ENCODE measurements at places on chromosomes 4 and X.

DNA sequence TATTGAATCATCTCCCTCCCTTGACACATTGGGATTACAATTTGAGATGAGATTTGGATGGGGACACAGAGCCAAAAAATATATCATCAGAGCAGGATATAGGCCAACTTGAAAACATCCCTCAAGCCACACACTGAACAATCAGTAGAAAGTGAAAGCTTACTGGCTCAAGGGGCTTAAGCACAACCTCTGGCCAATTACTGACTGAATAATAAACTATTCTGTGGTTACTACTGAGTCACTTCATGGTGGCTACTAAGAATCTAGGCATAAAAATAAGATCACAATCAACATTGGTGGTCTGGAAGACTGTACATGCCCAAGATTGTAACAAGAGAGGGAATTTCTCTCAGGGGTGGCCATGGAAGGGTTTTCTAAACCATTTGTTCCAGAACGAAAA is 27.4 kb upstream of the GPR174 start:
- no peak for DNase-seq

DNA sequence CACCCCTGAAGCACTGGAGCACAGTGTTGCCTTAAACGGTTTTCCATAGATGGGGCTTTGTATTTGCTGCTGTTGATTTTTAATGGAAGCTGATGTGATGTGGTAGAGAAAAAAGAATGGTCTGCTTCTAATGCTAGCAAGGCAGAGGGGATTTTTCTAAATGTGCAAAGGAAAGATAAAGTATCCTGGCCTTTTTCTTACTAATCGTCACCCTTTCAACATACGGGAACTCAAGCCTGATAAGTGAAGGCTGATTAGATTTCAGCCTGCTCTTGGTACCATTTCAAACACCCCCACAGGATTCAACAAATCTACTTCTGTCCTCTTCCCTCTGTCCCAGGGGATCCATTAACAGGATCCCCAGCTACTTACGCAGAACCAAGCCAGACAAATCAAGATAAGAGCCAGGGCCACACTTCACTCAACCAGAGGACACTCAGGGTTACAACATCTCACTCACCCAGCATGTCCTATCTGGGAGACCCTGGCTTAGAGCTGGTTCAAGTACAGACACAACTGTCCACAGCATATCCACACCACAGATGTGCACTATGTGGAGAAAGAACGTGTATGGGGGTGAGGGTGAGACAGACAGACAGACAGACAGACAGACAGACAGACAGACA is 180.0 kb downstream of the SH3KBP1 start:
- no peak for DNase-seq

- no peak for DNase-seq
These were observed 587.2 kb upstream of the KLHL4 start for GRCh38 chrX:86930419-86930818.

- DNase-seq: no peak
These were observed 223.1 kb upstream of the TAPT1 start for GRCh38 chr4:16449406-16449805.

DNA sequence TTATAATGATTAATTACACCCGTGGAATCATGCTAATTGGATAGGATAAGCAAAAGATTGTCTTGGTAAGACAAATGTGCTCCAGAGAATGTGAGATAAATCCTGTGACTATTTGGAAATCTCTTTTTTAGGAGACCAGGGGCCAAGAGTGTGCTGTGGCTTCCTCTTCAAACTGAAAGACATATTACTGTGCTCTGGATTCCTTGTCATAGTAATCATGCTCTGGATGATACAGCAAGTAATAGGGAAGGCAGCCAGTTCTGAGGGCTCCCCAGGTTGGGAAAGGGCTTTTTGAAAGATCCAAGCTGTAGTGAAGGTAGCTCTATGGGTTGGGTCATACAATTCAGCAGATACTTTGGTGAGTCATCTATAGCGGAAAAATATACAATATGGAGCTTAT is 600.5 kb downstream of the PCDH18 start:
- no peak for DNase-seq

DNA sequence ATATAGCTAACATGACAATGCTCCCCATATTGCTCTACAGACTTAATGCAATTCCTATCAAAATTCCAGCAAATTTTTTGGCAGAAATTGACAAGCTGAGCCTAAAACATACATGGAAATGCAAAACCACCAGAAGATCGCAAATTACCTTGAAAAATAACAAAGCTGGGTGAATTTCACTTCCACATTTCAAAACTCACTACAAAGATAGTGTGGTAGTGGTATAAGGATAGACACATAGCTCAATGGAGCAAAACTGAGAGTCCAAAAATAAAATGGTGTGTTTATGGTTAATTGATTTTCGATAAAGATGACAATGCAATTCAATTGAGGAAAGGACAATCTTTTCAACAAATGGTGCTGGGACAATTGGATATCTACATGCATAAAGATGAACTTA is 65.8 kb downstream of the SLC9A7 start:
- no peak for DNase-seq

- no peak for DNase-seq
These were observed 39.2 kb upstream of the C4orf54 start for GRCh38 chr4:99696801-99697200.

DNA sequence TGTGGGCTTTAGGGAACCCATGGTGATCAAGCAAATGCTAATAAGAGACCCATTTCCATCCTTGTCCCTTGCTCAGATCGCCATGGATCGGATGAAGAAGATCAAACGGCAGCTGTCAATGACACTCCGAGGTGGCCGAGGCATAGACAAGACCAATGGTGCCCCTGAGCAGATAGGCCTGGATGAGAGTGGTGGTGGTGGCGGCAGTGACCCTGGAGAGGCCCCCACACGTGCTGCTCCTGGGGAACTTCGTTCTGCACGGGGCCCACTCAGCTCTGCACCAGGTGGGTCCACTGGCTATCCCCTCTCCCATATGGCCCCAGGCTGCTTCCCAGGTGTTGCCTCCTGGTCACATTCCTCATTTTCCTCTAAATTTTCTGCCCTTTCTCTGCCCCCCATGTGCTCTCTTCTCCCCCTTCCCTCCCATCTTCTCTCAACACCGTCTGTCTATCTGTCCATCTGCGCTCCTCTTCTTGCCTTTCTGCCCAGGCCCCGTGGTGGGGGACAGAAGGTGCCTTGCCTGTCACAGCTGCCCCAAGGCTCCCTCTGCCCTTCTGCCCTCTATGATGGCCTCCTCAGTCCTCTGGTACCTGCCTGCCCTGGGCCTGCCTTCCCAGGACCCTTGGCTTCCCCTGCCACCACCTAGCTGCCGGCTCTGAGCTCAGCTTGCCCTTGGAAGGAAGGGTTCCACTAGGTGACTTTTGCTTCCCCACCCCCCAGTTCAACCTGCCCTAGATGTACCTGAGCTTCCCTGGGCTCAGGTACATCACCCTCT is 5.2 kb downstream of the CDK16 start:
- no peak for DNase-seq

DNA sequence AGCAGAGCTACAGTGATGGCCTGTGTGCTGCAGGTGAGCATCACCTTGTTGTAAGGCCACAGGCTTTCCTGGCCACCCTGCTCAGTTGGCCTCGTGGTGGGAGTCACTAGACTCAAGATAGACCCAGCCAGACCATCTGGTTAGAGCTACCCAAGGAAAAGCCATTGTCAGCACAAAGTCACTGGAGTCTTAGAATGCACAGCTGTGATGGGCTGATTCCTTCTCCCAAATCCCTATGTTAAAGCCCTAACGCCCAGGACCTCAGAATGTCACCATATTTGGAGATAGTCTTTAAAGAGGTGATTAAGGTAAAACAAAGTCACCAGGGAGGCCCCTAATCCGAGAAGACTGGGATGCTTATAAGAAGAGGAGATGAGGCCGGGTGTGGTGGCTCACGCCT is 173.4 kb downstream of the DHRSX start:
- no peak for DNase-seq

DNA sequence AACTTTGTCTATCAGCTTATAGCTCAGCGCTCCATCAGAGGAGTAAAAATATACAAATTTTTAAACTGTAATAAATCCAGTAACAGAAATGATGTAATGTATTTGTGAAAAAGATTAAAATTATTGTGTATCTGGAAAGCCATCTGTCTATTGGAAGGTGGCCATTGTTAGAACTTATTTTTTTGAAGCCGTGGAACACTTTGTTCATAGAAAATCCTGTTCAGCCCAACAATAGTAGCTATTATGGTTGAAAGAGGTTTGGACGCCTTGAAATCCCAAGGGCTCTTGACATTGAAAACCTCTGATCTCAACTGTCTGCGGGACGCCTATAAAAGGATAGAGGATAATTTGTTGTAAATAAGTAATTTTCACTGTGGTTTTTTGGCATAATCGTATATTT is 98.3 kb downstream of the RAPGEF2 start:
- no peak for DNase-seq

DNA sequence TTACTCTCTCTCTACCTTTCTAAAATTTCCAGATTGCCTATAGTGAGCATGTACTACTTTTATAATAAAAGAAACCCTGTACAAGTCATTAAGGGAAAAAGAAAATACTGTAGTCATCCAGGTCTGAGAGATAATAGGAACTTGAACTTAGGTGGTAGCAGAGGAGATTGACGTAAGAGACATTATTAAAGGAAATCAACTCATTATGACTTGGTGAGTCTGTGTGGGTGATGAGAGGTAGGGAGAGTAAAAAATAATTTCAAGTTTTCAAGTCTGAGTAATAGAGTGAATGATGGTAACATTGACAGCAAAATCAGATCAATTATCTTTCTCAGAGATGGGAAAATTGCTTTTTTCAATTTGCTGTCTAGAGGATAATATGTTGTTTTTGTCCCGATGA is 44.0 kb upstream of the ZCCHC12 start:
- no peak for DNase-seq

- DNase-seq: no peak
These were observed 4.3 kb downstream of the FGFRL1 start for GRCh38 chr4:1015746-1016145.

DNA sequence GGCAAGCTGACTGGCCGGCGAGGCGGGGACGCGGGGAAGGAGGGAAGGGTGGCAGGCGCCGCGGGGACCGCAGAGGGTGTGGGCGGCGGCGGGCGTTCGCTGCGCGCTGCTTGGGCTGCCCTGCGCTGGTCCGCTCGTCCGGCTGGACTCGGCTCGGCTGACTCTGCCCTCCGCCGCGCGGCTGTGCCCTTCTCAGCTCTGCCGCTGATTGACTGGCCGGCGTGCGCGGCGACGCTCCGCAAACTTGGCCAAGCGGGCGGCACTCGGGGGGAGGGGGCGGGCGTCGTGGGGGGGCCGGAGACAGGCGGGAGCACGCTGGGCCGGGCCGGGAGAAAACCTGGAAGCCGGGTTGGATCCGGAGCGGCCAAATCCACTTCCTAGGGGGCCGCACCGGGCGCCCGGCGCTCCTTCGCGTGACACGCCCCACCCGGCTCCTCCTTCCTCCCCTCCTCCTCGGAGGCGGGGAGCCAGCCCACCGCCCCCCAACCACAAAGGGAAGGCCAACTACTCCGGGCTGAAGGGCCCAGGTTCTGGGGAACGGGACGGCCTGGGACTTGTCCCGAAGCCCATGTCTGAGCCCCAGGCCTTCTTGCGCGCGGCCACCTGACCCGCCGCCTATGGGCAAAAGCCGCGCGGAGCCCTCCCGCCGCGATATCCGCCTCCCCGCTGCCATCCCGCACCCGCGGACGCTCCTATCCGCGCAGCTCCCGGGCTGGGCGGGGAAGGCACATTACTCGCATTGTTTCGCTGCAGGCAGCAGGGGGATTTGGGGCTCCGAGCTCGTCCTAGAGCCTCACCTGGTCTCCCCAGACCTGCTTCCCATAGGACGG is at the start of gene GPC4:
GPC4 (minus strand) TSS at position 214 of the 830 bp plus-strand sequence. CDS start 524 bp downstream, outside the sequence.
- no peak for DNase-seq

DNA sequence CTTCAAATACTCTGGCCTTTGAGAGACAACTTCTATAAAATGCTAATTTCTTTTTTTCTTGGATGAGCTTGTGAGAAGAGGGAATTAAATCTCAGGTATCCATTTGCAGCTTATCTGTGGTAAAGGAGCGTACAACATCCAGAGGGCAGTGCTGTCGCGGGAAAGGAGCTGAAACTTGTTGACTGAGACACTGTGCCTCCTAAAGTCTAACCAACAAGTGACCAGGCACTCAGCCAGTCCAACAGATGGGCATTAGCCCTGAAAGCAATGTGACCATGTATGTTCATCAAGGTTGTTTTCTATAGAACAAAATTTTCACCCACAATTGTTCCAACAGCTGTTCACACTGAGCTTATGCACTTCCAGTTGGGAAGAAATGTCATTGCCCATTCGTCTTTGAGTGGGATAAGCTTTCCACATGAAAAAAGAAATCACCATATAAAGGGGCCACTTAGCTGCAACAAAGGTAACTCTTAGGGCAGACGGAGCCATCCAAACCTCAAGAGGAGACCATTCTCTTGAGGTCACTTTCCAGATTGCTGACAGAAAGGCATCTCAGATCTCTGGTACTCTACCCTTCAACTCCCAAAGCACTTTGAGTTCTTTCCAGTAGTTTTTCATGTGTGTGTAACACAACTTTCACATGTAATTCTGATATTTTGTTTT is 244.8 kb upstream of the NEIL3 start:
- DNase-seq: no peak

DNA sequence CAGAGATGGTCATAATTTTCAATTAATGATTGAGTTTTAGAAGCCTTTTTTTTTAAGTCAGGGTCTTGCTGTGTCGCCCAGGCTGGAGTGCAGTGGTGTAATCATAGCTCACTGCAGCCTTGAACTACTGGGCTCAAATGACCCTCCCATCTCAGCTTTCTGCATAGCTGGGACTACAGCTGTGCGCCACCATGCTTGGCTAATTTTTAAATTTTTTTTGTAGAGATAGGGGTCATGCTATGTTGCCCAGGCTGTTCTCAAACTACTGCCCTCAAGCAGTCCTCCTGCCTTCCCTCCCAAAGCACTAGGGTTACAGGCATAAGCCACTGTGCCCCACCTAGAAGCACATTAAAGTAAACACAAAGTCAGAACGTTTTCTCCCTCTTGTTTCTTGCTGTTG is 51.7 kb downstream of the HTT-AS start:
- no peak for DNase-seq

DNA sequence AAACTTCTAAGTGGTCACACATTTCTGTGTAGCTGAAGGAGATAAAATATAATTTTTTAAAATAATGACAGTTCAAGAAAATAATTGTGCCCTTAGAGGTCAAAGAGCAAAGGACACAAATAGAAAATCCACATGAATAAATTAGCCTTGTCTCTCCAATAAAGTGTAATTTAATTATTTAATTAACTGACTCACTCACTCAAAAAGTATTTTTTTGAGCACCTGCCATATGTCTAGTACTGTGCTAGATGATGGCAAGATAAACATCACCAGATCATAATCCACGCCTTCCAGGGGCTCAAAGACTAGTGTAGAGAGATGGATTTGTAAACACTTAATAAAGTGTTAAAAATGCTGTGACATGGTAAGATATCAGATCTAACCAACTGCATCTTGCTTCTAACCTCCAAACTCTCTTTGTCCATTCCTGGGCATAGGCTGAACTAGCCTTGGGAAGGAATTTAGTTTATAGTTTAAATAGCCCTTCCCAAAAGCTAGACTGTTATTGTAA is 112.5 kb downstream of the SCLT1 start:
- no peak for DNase-seq
